ENCODE measurements at places on chromosomes 7 and 10. TPM values are rescaled to one million over a fixed set of nuclear protein-coding genes. Genes with fewer than 3 reads are reported as not detected.

The TLX1 gene
- polyA plus RNA-seq, result not detected

DNA sequence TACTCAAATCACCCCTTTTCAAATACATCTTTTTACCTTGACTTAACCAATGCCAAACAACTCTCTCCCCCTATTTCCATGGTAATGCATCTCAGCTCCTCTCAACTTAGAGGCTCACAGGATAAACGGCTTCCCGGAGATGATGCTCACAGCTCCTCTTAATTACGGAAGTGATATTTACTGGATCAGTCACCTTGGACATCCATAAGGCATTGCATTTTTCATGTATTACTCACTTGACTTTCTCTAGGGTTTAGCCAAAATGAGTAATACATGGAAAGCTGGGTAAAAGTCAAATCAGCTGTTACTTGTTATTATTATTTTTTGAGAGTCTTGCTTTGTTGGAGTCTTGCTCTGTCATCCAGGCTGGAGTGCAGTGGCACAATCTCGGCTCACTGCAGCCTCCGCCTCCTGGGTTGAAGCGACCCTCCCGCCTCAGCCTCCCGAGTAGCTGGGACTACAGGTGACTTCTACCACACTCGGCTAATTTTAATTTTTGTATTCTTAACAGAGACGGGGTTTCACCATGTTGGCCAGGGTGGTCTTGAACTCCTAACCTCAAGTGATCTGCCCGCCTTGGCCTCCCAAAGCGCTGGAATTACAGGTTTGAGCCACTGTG, 73.3 kb upstream of the RHEB start:
- no peak for DNase-seq

GRCh38 chr7:49295146-49295545, 370.8 kb downstream of the CDC14C start:
- DNase-seq, result no peak

- DNase-seq, result no peak
Measured at GRCh38 chr7:55016746-55017090, 2.1 kb upstream of the EGFR start.

- no peak for DNase-seq
Measured at GRCh38 chr10:76306856-76307255, 875.4 kb downstream of the LRMDA start.

GRCh38 chr10:77959384-77959783, 32.8 kb upstream of the DLG5 start:
- DNase-seq, result no peak

The CRYGN gene
- polyA plus RNA-seq, result 2.1 TPM

GRCh38 chr10:56646329-56647111, 285.5 kb upstream of the ZWINT start:
- peak; percentile 8 for DNase-seq

DNA sequence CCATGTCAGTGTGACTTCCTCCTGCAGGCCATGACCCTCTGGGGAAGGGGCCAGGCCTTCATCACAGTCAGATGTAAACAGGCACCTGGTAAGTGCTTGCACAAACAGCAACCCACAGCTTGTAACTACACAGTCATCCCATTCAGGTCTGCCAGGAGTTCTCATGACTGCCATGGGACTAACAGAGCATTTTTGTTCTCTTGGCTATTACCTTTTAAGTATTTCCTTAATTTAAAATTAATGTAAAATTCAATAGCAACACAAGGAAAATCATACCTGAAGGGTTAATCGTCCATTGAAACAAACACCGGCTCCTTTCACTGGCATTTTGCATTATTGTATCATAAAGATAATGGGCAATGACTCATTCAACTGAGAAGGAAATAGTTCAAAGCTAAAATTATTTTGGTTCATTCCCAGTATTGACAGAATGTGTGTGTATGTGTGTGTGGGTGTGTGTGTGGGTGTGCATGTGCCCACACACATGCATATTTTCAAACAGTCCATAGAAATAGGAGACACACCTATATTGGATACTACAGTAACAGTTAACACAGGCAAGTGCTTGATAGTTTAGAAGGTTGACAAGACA, 307.9 kb downstream of the WDR11 start:
- DNase-seq, result no peak

- DNase-seq, result no peak
Measured at GRCh38 chr7:100080907-100081534, 502 bp downstream of the ZNF3 start.

- no peak for DNase-seq
Measured at GRCh38 chr10:78919181-78919966, 149.4 kb upstream of the ZMIZ1 start.

DNA sequence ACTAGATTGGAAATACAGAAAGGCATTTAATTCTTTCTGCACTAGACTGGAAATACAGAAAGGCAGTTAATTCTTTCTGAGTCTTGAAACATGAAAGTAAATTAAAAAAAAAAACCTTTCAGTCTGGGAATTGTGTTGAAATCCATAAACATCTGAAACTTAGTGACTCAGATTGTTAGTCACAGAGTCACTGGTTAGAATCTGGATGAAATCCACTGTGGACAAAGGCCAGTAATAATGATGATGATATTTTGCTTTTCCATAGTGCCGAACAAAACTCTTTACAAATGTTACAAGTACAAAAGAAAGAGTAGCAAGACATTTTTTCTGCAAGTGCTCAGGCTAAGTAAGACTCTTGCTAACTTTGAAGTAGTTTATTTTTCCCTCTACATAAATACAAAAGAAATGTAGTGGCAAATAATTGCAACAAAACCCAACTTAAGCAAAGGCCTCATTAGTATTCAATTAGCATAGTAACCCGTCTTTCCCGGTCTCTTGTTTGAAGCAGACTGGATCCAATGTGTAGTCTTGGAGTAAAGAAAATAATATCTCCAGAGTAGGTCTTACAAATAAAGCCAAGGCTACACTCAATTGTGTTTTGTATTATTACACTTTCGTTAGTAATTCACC, 5.8 kb upstream of the PRTFDC1 start:
- DNase-seq, result no peak

DNA sequence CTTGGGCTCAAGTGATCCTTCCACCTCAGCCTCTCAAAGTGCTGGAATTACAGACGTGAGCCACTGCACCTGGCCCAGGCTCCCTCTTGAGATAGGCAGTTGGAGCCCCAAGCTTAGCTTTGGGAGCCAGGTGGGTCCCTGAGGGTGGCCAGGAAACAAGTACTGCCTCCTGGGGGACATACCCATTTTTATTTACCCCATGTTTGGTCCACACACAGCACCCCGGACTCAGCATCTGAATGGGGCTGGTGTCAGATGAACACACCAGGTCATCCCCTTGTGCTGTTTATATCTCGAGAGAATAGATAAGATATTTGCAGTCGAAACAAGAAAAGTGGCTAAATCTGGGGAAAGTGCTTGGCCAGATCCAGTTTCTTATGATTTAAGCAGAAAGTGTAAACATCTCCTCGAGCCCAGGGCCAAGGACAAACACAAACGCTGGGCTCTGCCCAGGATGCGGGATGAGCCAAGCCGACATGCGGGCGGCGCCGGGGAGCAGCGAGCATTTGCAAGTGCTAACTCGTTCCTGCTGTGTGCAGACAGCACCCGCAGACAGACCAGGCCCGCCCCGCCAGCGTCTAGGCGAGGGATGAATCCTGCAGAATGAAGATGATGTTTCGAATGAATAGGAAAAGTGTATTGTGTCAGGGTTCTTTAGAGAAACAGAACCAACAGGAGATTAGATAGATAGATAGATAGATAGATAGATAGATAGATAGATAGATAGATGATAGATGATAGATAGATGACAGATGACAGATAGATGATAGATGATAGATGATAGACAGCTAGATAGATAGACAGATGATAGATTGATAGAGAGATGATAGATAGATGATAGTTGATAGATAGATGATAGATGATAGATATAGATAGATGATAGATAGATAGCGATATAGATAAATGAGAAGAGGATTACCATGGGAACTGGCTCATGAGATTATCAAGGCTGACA, 44.4 kb upstream of the OCM2 start:
- DNase-seq, result no peak

The FKBP6 gene
- 0.25 TPM for polyA plus RNA-seq

- DNase-seq, result no peak
Measured at GRCh38 chr10:536371-536925, 153.0 kb downstream of the DIP2C start.

DNA sequence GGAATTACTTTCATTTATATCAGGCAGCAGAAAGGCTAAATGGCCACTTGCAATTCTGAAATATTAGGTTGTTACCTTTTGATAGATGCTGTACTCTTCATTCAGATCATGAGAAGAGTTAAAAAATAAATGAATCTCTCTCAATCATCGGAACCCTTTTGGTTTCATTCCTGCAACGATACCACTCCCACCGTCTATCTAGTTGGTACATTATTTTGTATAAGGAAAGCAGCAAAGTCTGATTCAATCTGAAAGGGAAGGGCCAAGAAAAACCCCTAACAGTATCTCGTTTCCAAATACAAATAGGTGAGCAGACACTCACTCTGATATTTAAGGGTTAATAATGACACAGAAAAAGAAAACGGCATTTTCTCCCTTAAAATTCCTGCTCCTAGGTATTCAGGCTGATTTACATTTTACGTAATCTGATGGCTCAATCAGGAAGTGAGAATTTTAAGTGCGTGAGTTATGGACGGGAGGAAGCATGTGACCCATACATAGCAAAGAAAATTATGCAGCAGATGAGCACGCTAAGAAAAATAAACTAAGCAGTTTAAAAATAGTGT, 209.4 kb upstream of the KLF14 start:
- no peak for DNase-seq

DNA sequence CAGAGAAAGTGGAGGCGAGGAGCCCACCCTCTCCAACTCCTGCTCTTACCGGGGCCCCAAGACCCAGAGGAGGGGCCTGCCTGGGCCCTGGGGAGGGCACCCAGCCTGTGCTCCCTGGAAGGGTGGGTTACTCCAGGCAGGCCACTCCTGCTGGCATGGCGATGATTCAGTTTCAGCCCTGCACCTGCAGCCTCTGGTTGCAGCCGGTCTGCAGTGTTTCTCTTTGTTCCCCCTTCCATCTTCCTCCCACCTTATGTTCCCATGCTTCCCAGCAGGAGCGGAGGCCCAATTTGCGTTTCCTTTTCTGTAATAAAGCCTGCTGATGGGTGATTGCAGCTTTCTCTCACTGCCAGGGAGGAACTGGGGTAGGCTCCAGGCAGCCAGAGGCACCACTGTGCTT, 53.2 kb upstream of the FAM20C start:
- no peak for DNase-seq

- DNase-seq, result no peak
Measured at GRCh38 chr7:32318300-32319011, 171.7 kb downstream of the LSM5 start.

The LIPM gene
- polyA plus RNA-seq, result 0.11 TPM

The FANK1 gene
- polyA plus RNA-seq, result 9.6 TPM

DNA sequence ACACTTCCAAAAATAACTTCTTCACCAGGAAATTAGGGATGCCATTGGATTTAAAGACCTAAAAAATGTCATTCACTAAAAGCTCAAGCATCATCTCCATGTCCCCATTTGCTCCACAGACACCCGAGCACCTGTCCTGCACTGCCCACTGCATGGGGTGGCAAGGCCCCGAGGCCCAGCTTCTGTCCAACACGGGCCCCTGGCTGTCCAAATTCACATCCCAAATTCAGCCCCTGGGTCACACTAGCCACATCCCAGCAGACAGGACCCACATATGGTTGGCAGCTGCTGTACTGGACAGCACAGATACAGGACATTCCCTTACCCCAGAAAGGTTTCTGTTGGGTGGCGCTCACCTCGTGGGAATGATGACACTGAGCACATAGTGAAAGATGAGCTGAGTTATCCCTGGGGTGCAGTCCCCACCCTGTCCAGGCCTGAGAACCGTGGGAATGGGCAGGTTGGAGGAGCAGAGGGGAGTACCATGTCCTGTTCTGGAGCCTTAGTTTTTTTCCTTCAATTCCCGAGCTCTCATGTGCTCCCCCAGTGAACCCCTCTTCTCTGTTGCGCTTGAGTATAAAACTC, 55.3 kb downstream of the CSGALNACT2 start:
- DNase-seq, result no peak

GRCh38 chr7:100247152-100247757, 27.5 kb downstream of the PVRIG start:
- DNase-seq, result no peak

The CACNB2 gene
- polyA plus RNA-seq, result 3.3 TPM

The TMEM176B gene
- polyA plus RNA-seq, result 80.2 TPM

The PTF1A gene
- polyA plus RNA-seq, result not detected

The ACSM6 gene
- 0.35 TPM for polyA plus RNA-seq

The SFRP5 gene
- 0.16 TPM for polyA plus RNA-seq

- DNase-seq, result no peak
Measured at GRCh38 chr10:18145652-18146051, 5.4 kb downstream of the CACNB2 start.

DNA sequence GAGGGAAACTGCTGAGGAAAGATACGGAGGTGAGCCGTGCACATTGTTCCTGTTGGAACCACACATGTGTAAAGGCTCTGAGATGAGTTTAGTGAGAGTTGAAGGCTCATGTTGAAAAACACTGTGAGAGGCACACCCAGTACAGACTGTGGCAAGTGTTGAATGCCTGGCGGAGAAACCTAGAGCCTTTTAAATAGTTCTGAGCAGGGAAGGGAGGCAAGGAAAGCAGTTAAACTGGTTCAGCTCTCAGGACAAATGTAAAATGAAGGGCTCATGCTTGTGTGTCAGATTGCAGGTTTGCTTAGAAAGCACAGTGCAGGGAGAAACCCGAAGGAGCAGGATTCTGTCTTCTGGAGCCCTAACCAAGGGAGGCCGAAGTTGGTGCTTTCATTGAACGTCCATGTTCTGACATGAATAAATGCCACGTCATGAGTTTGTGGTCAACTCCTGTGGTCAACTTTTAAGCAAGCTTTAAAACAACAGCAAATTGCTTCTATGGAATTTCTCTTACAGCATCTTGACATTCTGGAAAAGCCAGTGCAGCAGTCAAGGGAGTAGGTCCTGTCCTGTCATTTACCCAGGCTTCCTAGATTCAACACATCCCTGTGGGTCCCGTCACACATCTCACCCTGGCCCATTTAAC, 650.9 kb upstream of the GALNT17 start:
- no peak for DNase-seq

- peak; percentile 49 for DNase-seq
Measured at GRCh38 chr7:47088329-47089067, 493.4 kb downstream of the TNS3 start.

DNA sequence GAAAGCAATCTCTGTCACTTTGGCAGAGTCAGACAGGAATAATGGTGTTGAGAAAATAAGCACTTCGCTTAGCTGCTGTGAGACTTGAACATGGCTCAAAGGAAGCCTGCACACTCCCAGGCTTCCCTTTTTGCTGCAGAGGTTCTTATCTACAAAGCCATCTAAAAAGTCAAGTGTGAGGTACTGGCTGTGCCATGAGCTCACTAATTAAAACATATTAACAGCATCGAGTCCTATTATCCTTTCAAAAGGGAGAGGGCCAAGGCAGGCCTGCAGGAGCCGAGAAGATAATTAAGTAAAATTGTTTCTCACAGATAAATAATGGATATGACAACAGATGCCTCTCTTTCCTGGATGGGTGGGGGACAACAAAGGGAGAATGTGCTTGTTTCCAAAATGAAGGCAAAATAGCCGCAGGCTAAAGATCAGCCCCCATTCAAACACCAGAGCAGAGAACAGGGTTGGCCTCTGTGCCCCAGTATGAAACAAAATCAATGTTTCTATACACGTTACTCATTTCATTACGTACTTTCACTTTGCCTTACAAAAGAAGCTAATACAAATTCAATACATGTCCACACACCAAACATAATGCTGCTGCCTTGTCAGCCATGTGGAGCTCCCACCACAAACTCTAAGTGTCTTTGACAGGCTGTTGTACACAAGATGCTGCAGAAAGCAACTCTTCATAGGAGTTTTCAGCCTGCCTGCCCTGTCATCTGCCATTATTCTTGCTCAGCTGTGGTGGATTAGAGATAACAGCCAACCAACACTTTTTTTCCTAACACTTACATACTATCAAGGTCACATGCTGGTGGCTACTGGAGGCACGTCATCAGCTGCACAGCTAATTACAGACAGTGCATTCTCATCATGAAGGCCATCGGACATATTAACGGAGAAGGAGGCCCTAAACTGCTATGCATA, 55.3 kb downstream of the ELAPOR2 start:
- DNase-seq, result no peak

Data from right renal cortex interstitium (tissue), 3 donors.